ENCODE measurements at places on chromosomes 7 and 10.

DNA sequence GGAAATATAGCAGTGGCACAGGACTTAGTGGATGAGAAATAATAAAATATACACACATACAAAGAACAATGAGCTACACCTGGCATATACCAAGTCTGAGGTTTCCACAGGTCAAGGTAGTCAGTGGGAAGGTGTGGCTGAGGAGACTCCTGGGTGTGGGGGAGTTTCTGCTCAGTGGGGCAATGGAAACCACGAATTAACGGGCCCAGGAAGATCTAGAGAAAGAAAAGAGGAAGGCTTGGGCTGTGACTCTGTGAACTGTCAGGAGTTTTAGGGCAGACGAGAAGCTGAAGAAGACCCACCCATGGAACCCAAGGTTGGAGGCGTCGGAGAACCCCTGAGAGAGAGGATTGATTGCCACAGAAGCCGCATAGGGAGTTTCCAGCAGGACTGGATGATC lies 196.5 kb downstream of the HERPUD2 start:
- no peak for DNase-seq

GRCh38 chr10:94131885-94132284 lies 138.2 kb downstream of the PLCE1 start:
- DNase-seq: no peak

GRCh38 chr10:3528823-3529403 lies 256.1 kb downstream of the KLF6 start:
- DNase-seq: no peak

DNA sequence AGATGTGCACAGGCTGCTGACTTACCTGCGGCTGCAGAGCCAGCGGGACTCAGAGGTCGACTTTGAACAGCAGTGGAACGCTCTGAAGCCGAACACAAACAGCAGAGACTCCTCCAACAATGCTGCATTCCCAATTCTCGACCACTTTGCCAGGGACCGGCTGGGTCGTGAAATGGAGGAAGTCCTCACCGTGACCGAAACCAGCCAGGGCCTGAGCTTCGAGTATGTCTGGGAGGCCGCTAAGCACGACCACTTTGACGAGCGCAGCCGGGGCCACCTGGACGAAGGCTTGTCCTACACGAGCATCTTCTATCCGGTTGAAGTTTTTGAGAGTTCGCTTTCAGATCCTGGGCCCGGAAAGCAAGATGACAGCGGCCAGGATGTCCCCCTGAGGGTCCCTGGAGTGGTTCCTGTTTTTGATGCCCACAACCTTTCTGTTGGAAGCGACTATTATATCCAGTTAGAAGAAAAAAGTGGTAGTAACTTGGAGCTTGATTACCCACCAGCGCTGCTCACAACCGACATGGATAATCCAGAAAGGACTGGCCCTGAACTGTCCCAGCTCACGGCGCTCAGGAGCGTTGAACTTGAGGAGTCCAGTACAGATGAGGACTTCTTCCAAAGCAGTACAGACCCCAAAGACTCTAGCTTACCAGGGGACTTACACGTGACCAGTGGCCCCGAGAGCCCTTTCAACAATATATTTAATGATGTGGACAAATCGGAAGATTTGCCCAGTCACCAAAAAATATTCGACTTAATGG lies 19.4 kb upstream of the BHLHA15 start:
- DNase-seq: no peak

- DNase-seq: no peak
These were observed 11.7 kb downstream of the CYP26A1 start for GRCh38 chr10:93085272-93085859.

GRCh38 chr10:60943316-60944057 lies 498 bp downstream of the RHOBTB1 start:
- peak; percentile 26 for DNase-seq

DNA sequence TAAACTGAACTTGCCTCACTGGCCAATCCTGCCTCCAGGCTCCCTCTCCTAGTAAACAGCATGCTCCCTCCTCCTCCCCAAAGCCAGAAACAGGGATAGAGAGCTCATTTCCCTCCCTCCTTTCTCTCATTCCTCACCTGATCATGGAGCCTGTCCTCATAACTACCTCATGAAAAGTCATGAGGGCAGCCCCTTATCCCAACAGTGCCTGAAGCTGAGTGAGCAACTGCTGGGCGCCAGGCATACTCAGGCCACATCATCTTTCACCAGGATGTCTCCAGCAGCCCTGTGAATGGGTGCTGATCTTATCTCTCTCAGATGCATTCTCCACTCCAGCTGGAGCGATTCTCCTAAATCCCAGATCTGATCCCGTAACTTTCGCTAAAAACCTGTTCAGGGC lies 307.2 kb downstream of the PRPF18 start:
- no peak for DNase-seq

GRCh38 chr7:105298439-105298894 lies 90.3 kb downstream of the SRPK2 start:
- no peak for DNase-seq

GRCh38 chr7:120926943-120927346 lies 23.6 kb upstream of the ING3 start:
- no peak for DNase-seq

GRCh38 chr10:93461807-93462178 lies 20.3 kb downstream of the MYOF start:
- DNase-seq: no peak

DNA sequence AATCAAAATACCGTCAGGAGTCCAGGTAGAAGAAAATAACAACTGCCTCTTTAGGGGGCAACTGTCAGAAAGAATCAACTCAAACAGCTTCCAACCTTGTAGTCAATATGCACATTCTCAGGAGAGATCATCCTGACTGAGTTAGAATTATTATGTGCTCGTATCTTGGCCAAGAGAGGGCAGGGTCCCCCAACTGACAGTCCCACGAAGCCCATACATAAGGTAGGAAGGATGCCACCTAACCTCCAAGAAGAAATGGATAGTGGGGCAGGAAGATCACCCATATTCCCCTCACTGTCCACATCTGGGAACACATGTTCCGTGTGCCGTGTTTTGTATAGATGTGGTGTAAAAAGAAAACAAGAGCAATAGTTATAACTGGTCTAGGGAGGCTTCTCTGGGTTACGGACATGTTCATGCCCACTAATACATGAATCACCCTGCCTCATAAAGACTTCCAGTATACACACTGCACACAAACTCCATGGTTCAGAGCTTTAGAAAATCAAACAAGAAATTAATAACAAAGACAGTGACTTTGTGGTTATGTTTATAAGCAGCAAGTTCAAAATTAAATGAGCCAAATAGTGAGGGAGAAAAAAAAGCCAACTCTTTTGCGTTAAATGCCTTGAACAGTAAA lies 295.6 kb downstream of the FGFR2 start:
- DNase-seq: no peak

DNA sequence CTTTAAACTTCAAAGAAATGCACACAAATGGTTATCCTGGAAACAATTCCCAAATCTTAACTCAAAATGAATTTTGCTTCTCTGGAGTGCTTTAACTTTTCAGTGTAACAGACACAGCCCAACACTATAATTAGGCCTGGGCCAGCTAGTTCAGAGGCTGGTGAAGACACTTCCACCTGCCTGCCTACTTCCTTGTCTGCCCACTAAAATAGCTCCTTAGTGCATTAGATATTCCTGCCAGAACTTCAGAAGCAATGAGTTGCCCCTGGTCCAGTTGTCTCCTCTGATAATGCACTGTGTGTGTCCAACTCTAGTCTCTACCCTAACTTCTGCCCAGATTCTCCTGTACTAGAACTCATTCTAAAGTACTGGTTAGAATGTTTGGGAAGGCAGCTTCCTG lies 150.9 kb upstream of the PRSS58 start:
- no peak for DNase-seq

DNA sequence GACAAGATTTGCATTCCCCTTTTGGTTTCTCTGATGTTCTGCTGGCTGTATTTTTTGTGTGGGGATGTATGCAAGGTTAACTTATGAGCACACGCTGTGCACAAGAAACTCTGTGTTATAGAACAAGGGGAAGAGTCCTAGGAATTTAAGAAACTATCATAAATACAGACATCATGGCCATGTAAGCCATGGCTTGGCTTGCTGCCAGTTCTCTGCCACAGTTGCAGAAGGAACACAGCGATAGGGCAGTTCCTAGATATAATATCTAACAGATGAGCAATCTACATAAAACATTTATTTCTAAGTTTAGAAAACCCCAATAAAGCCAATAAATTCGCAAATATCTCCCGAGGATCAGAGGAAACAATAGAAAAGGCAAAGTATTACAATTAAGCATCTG lies 153.3 kb downstream of the LRRTM3 start:
- peak; percentile 14 for DNase-seq

- DNase-seq: no peak
These were observed 18.1 kb downstream of the ERLIN1 start for GRCh38 chr10:100167553-100168312.

- no peak for DNase-seq
These were observed 1.5 kb upstream of the CFAP46 start for GRCh38 chr10:132943791-132944404.

GRCh38 chr10:108037061-108037460 lies 872.6 kb upstream of the SORCS1 start:
- no peak for DNase-seq

DNA sequence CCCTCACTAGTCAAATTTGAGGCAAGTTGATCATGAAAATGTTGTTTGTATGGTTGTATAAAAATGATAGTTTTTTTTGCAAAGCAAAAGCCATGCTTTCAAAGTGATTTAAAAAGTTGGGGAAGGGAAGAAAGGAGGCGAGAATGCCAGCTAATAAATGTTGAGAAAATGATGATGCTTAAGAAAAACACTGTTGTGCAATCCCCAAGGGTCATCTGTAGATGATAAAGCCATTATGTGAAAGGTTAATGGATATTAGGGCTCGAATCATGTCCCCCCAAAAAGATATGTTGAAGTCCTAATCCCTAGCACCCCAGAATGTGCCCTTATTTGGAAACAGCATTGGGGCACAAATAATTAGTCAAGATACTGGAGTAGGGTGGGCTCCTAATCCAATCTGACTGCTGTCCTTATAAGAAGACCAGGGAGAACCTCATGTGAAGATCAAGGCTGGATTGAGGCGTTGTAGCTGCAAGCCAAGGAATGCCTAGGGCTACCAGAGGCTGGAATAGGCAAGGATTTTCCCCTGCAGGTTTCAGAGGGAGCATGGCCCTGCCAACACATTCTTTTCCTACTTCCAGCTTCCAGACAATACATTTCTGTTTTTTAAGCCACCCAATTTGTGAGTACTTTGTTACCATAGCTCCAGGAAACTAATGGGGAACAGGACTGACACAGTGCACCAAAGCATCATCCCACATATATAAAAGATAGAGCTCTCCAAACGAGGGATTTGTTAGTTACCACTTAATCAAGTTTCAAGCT lies 35.4 kb upstream of the MKLN1 start:
- DNase-seq: no peak

- no peak for DNase-seq
These were observed 34.8 kb upstream of the DMBT1 start for GRCh38 chr10:122525788-122526187.

- DNase-seq: no peak
These were observed 19.7 kb downstream of the LIPK start for GRCh38 chr10:88725798-88726197.

DNA sequence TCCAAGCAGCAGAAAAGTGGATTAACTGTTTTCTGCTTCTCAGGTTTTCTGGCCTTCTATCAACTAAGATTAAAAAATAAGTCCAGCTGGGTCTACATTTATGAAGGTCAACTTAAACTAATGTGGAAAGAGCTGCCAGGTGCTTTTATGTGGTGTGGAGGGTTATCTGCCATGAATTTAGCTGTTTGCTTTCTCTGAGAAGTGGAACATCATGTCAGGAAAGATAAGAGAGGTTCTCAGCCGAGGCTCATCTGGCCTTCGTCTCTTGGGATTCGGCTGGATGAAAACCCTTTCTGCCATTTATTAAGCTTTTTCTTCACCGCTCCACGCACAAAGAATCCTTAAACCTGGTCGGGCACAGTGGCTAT lies 5.5 kb downstream of the PTPRN2 start:
- no peak for DNase-seq
